ENCODE measurements at places on chromosomes 11 and 22.

DNA sequence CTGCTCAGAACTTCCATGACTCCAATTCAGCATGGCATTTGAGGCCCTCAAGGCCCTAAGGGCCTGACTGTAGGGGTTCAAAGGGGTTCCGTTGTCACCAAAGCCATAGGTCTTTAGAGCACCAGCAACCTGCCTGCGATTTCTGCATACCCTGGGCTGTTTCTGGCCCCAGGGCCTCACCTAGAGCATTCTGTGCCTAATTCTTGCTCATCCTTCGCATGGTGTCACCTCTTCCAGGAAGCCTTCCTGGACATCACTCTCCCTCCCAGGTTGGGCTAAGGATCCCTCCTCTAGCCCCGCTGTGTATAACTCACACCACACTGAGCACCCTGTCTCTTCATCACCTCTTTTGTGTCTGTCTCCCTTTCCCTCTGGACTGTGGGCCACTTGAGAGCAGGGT lies 194.3 kb downstream of the CEP164 start:
- DNase-seq, result no peak

- DNase-seq, result no peak
Observed at GRCh38 chr11:10302744-10303557, 1.9 kb upstream of the ADM start.

GRCh38 chr22:48391820-48392219 lies 1435.9 kb downstream of the BRD1 start:
- no peak for DNase-seq

GRCh38 chr22:17974087-17974486 lies 50.3 kb downstream of the MICAL3 start:
- no peak for DNase-seq
